Fibroblast of the aortic adventitia (primary cell): ENCODE measurements at places on chromosomes 11 and 22. TPM values are rescaled to one million over a fixed set of nuclear protein-coding genes. Genes with fewer than 3 reads are reported as not detected.

Gene OOSP3
- not detected in 2 replicates for total RNA-seq

Gene OR52I2
- not detected in 2 replicates for total RNA-seq

Gene SEC14L6
- total RNA-seq: 0.09 TPM in 1 of 2 replicates, not detected in the other

Gene DNAJB7
- not detected in 2 replicates for total RNA-seq

Gene ARHGAP20
- 17.5 and 20.0 TPM in 2 replicates for total RNA-seq

Gene CAT
- 27.0 and 63.4 TPM in 2 replicates for total RNA-seq

Gene ASCL2
- total RNA-seq: not detected in 2 replicates

Gene EXPH5
- 0.72 and 1.1 TPM in 2 replicates for total RNA-seq

Gene TMEM45B
- not detected in 2 replicates for total RNA-seq

Gene FJX1
- 8.3 and 78.2 TPM in 2 replicates for total RNA-seq

Gene SLC22A9
- not detected in 2 replicates for total RNA-seq

Gene CD59
- 175 and 1,509 TPM in 2 replicates for total RNA-seq

Gene MOGAT2
- total RNA-seq: not detected in 2 replicates

Gene NAV2
- total RNA-seq: 6.5 and 44.6 TPM in 2 replicates

Gene FZD4
- 50.2 and 63.9 TPM in 2 replicates for total RNA-seq

Gene NNMT
- 178 and 2,246 TPM in 2 replicates for total RNA-seq

Gene GPR83
- total RNA-seq: not detected in 2 replicates

Gene KLHDC7B
- total RNA-seq: 1.1 and 2.4 TPM in 2 replicates

Gene MRGPRE
- not detected in 2 replicates for total RNA-seq

Gene SLCO2B1
- total RNA-seq: 2.0 TPM in 1 of 2 replicates, not detected in the other

Gene LTO1
- total RNA-seq: 16.4 and 35.2 TPM in 2 replicates

Gene C11orf86
- total RNA-seq: not detected in 2 replicates

Gene OOSP2
- not detected in 2 replicates for total RNA-seq

Gene TRPM5
- not detected in 2 replicates for total RNA-seq

Gene PAAF1
- 9.2 and 11.1 TPM in 2 replicates for total RNA-seq

Gene ART1
- not detected in 2 replicates for total RNA-seq

Gene FGF3
- total RNA-seq: not detected in 2 replicates

Gene OR4D5
- total RNA-seq: not detected in 2 replicates

Gene FAM180B
- not detected in 2 replicates for total RNA-seq

Gene C11orf91
- total RNA-seq: not detected in 2 replicates

Gene PLEKHB1
- total RNA-seq: 1.1 and 1.9 TPM in 2 replicates

Gene LDLRAD3
- 8.6 and 10.8 TPM in 2 replicates for total RNA-seq

Gene CDCA5
- total RNA-seq: 2.5 and 19.3 TPM in 2 replicates

Gene ROBO4
- total RNA-seq: 1.3 and 3.3 TPM in 2 replicates

Gene MIOX
- total RNA-seq: not detected in 2 replicates

Gene TRIM48
- not detected in 2 replicates for total RNA-seq

Gene INSC
- 0.81 TPM in 1 of 2 replicates, not detected in the other for total RNA-seq

Gene TRIM6
- 4.7 and 5.3 TPM in 2 replicates for total RNA-seq

Gene ZBED5
- 30.3 and 60.6 TPM in 2 replicates for total RNA-seq

Gene ANGPTL5
- 0.09 and 0.90 TPM in 2 replicates for total RNA-seq

Gene CCDC117
- total RNA-seq: 23.0 and 38.3 TPM in 2 replicates

Gene CCDC134
- total RNA-seq: 5.7 and 8.1 TPM in 2 replicates

Gene CRYBB3
- total RNA-seq: not detected in 2 replicates

Gene PDXP
- total RNA-seq: 3.4 and 7.4 TPM in 2 replicates

Gene CFAP300
- 4.1 and 12.7 TPM in 2 replicates for total RNA-seq
